Chondrocyte (in vitro differentiated cells): ENCODE measurements at places on chromosomes 13 and 19. TPM values are rescaled to one million over a fixed set of nuclear protein-coding genes. Genes with fewer than 3 reads are reported as not detected.
A peak's percentile ranks its signal among the peaks of the same experiment; 100 is the strongest.

DNA sequence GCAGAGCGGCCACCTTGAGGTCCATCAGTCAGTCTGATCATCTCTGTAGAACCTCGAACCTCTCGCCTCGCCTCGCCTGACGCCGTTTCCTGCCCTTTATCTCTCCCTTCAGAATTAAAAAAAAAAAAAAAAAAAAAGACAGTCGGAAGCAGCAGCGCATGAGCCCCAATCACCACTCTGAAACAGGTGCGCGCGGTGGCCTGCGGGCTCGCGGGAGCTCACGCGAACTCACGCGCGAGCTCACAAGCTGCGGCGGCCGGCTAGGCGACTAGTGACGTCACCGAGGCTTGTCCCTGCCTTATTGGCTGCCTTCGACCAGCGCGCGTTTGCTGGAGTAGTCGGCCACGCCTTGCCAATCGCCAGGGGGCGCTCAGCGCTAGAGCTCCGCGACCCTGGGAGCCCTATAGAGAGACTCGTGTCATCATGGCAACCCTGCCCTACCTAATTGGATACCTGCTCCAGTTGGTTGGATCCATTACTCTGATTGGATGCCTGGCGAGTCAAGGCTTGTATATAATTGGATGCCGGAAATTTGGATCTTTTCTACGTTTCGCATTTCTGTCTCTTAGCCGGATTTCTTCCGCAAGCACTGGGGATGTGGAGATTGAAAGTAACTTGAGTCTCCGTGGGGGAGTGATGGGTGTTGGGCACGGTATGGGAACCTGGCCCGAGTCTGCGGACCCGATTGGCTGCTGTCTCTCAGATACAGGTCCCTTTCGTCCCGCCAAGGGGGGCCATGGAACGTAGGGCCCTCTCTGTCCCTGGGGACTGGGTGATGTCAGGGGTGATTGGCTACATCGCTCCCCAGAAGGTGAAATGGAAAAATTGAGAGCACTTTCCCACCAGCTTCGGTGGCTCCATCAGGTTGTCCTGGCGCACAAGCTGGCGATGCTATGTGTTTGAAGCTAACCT, 31.6 kb downstream of the SYT3 start:
- DNase-seq: no peak
- peaks cover 29% of the 10 kb centered on the region for H3K27me3 ChIP-seq
- no peak overlapping the region for H3K27ac ChIP-seq
- H3K4me3 ChIP-seq: peak overlapping the region; percentile 44

DNA sequence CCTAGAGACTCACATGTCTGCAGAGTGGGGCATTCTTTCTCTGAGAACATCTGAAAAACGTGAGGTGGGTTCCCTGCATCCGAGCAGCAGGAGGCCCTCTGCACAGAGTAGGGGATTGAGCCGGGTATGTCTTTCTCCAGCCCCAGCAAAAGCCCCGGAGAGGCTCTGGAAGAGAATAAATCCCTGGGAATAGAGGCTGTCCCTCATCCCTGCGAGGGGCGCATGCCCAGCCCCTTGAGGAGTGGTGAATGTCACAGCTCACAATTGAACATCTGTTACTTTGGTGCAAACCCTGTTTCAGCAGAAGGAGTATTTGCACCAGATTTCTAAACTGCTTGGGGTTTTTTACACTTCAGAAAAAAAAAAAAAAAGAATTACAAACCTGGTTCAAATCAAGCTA, 164.6 kb downstream of the FGF14 start:
- H3K4me1 ChIP-seq: no peaks in the 10 kb centered on the region
- H3K27ac ChIP-seq: no peak overlapping the region
- H3K4me3 ChIP-seq: no peak overlapping the region
- no peak for DNase-seq

DNA sequence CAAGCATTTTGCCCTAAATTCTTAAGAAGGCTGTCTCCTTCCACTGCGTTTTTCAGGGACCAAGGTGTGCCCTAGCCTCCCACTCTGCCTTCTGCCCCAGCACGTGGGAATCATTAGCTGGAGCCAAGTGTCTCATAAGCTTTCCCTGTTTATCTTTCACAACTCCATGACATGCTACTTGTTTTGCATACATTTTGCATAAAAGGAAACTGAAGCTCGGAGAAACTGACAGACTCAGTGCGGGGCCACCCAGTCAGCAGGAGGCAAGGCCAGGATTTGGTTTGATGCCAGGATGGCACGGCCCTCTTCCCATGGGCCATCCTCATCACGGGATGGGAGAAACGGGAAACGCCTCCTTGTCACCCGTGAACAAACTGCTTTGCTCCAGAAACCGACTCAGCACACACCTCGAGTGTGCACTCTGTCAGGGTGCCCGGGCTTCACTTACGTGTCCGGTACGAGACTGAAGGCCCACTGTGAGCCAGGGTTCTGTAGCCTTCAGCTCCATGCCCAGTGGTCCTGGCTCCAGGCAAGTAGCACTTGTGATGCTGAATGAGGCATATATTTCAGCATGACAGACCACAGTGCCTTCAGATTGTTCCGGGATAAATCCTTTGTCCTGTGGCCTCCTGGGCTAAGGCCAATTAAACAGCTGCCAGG, 9.6 kb downstream of the CEBPA start:
- H3K4me3 ChIP-seq: no peak overlapping the region
- peaks cover 3% of the 10 kb centered on the region for H3K27me3 ChIP-seq
- no peak overlapping the region for H3K27ac ChIP-seq
- no peaks in the 10 kb centered on the region for H3K36me3 ChIP-seq
- peaks cover 7% of the 10 kb centered on the region for H3K4me1 ChIP-seq
- peak; percentile 68 for DNase-seq

The PSG3 gene
- total RNA-seq: 0.99 TPM in 1 of 3 replicates, not detected in the others

The IFI30 gene
- 0.33 to 2.1 TPM (median 1.7 TPM) in 3 replicates for total RNA-seq

DNA sequence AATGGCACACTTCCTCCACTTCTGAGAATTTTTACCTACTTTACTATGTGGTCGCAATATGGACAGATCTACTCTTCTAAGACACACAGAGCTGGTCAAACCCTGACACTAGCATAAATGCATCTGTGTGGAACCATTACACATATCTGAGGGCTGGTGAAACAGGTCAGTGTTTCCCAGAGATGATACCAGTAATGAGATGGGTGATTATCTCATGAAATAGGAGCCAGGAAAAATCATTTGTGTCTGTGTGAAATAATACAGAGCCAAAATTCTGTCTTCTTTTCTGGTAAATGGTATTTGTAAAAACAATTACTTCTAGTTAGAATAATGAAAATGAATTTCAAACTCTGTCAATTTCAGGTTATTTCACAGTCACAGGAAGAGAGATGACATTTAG, 71.6 kb upstream of the FARP1 start:
- H3K27me3 ChIP-seq: no peaks in the 10 kb centered on the region
- no peak overlapping the region for H3K4me3 ChIP-seq
- no peak overlapping the region for H3K27ac ChIP-seq

DNA sequence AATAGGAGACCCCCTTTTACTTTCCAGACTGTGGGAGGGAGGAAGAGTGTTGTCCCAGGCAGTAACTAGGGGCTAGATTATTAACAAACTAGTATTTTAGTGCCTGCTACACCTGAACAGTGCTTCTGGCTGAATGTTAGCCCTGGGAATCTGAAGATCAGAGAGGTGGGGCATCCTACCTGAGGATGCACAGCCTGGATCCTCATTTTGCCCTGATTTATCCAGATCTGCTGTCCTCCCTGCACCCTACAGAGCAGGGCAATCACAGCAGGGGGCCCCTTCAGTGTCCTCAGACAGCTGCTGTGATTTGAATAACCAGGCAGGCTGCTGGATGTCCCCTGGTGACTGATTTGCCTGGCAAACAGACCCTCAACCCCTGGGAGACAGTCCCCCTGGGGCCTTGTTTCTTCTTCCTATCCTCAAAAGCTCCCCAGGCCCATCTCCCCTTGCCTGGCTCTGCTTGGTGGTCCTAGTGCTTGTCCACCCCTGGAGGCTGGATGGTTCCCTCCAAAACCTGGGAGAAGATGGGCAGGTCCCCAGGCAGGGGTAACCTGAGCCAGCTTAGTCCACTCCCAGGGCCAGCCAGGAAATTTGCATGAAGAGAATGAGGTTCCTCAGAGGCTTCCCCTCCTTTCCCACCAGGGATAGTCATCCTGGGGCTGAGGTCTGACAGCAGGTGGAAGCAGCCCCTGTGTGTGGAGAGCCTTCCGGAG, at the start of gene OVOL3:
Gene OVOL3, plus strand, starts transcription at position 657 of the 713 bp plus-strand sequence. CDS start 60 bp downstream, outside the sequence.
- peaks cover 5% of the 10 kb centered on the region for H3K36me3 ChIP-seq
- H3K4me3 ChIP-seq: no peak within 1 kb of the TSS
- peaks cover 14% of the 10 kb centered on the region for H3K4me1 ChIP-seq
- H3K27ac ChIP-seq: no peak within 1 kb of the TSS

- DNase-seq: no peak
- peaks cover 7% of the 10 kb centered on the region for H3K4me1 ChIP-seq
- no peak overlapping the region for H3K27ac ChIP-seq
- no peak overlapping the region for H3K4me3 ChIP-seq
- H3K27me3 ChIP-seq: peaks cover 45% of the 10 kb centered on the region
These were observed 112.9 kb upstream of the CACNA1A start for GRCh38 chr19:13619203-13619632.

DNA sequence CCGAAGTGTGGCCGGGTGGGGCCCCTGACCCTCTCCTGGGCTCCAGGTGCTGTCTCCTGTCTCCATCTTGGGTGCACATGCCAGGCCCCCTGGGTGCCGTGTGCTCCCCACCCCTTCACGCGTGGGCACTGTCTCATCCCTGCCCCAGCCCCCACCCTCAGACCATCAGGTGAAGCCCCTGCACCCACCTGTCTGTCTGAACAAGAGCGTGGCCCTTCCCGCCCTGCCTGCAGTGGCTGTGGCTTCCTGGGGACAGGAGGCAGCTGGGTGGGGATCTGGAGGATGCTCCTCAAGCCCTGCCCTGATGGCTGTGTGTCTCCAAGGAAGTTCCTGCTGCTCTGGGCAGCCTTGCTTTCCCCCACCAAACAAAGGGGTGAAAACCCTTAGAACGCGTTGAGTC, 2.2 kb downstream of the PRR22 start:
- no peak for DNase-seq
- no peaks in the 10 kb centered on the region for H3K27me3 ChIP-seq
- no peak overlapping the region for H3K4me3 ChIP-seq
- H3K4me1 ChIP-seq: no peaks in the 10 kb centered on the region
- H3K27ac ChIP-seq: no peak overlapping the region
- H3K36me3 ChIP-seq: peaks cover 7% of the 10 kb centered on the region

The LAIR2 gene
- not detected in 3 replicates for total RNA-seq

GRCh38 chr13:23724196-23724970, 154.2 kb downstream of the TNFRSF19 start:
- no peak for DNase-seq
- H3K4me3 ChIP-seq: no peak overlapping the region
- peaks cover 24% of the 10 kb centered on the region for H3K4me1 ChIP-seq
- peaks cover 4% of the 10 kb centered on the region for H3K36me3 ChIP-seq
- H3K27ac ChIP-seq: no peak overlapping the region
- no peaks in the 10 kb centered on the region for H3K27me3 ChIP-seq

GRCh38 chr19:29631450-29631849, 25.4 kb downstream of the POP4 start:
- peak; percentile 32 for DNase-seq
- H3K4me1 ChIP-seq: peaks cover 2% of the 10 kb centered on the region
- H3K27ac ChIP-seq: no peak overlapping the region

DNA sequence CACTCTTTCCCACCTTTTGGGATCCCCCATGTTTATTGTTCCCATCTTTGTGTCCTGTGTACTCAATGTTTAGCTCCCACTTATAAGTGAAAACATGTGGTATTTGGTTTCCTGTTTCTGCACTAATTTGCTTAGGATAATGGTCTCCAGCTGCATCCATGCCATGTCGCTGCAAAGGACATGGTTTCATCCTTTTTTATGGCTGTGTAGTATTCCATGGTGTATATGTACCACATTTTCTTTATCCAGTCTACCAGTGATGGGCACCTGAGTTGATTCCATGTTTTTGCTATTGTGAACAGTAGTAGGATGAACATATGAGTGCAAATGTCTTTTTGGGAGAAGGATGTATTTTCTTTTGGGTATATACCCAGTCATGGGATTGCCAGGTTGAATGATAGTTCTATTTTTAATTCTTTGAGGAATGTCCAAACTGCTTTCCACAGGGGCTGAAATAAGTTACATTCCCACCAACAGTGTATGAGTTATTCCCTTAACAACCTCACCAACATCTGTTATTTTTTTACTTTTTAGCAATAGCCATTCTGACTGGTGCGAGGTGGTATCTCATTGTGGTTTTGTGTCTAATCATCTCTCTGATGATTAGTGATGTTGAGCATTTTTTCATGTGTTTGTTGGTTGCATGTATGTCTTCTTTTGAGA, 55.7 kb upstream of the MEDAG start:
- DNase-seq: no peak
- peaks cover 53% of the 10 kb centered on the region for H3K4me1 ChIP-seq
- H3K27ac ChIP-seq: no peak overlapping the region
- no peak overlapping the region for H3K4me3 ChIP-seq
- no peaks in the 10 kb centered on the region for H3K27me3 ChIP-seq
- H3K36me3 ChIP-seq: no peaks in the 10 kb centered on the region

- peaks cover 17% of the 10 kb centered on the region for H3K27me3 ChIP-seq
- H3K27ac ChIP-seq: peak overlapping the region; percentile 77
- no peak for DNase-seq
- H3K4me3 ChIP-seq: peak overlapping the region; percentile 63
These were observed 1.9 kb upstream of the FXYD7 start for GRCh38 chr19:35140962-35141836.

DNA sequence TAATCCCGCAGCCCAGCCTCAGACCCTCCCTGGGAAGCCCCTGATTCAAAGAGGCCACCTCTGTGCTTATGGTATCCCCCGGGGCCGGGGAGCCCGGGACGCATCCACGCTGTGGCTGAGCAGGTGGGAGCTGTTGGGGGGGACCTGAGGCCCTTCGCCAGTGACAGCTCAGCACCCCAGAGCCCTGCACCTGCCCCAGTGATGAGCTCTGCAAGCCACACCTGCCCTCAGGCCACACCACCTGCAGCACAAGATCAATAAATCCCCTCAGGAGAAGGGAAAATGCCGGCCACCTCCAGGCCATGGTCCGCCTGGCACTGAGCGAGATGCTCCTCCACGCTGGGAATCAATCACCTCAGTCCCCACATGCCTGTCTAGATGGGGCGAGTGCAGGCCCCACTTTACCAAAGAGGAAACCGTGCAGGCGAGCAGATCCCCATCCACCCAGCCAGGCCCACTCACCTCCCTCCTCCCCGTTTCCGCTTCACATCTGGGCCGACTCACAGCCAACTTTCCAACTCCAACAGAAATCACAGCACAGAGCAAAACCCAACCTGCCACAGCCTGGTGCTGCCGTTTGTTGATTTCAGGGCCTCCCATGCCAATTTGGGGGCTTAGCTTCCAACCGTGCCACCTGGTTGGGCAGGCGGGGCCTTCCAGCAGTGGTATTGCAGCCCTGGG, 12.8 kb downstream of the MOB3A start:
- H3K4me1 ChIP-seq: peaks cover 19% of the 10 kb centered on the region
- H3K4me3 ChIP-seq: no peak overlapping the region
- peaks cover 11% of the 10 kb centered on the region for H3K36me3 ChIP-seq
- DNase-seq: no peak
- H3K27me3 ChIP-seq: no peaks in the 10 kb centered on the region

The FAM124A gene
- 1.0 to 2.4 TPM (median 2.3 TPM) in 3 replicates for total RNA-seq
